Stimulated activated CD8-positive, alpha-beta memory T cell treated with anti-CD3 and anti-CD28 coated beads, Interleukin-7, amount 100 ng/mL, for 1 hour (primary cell): ENCODE measurements at places on chromosomes 13 and 19.

DNA sequence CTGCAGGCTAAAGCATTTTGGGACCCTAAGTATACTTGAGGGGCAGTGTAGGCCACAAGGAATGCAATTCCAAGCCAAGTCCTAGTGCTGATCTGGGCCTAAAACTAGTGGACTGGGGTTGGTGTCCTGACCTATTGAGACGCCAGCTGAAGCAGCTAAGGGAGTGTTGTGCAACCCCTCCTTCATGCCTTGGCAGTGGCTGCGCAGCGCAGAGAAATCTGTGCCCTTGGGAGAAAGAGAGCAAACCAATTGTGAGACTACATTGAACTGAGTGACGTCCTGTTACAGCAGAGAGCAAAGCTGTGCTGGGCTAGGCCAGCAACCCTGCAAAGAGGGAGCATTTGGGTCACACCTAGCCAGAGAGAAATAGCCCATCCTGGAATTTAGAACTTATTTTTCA is 2715.0 kb upstream of the PCDH20 start:
- DNase-seq, result no peak

- DNase-seq, result no peak
These were observed 173.9 kb upstream of the UBL3 start for GRCh38 chr13:30024125-30024865.

GRCh38 chr13:100423375-100423774 is 165.2 kb downstream of the GGACT start:
- no peak for DNase-seq

DNA sequence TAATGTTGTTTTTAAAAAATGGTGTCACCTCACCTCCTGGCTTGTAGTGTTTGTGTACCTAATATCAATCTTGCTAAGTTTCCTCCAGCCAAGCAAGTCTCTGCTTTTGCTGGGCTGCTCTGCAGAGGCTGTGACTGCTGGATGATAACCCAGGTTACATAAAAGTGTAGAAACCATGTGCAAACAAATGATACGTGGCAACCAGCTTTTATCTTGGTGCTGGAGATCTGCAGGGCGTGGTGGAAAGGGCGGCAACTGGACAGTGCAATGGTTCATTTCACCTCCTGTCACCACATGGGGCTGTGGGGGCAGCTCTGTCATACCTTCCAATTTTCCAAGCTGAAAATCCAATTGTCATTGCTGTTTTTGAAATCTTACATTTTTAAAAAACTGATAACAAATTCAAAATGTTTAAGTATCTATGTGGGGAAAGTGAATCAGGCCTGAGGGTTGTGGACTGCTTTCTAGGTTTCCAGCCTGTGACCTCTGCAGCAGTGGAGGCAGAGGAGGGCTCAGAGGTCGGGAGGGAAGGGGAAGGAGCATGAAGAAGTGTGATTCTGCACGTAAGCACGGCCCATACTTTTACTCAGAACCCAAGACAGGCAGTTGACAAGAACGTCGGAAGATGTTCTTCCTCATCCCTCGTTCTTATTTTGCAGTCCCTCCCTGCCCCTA is 9.7 kb downstream of the GPR42 start:
- no peak for DNase-seq

GRCh38 chr13:112986946-112987681 is 18.1 kb downstream of the MCF2L start:
- no peak for DNase-seq

- no peak for DNase-seq
These were observed 6.6 kb downstream of the ZNF599 start for GRCh38 chr19:34766386-34766785.

DNA sequence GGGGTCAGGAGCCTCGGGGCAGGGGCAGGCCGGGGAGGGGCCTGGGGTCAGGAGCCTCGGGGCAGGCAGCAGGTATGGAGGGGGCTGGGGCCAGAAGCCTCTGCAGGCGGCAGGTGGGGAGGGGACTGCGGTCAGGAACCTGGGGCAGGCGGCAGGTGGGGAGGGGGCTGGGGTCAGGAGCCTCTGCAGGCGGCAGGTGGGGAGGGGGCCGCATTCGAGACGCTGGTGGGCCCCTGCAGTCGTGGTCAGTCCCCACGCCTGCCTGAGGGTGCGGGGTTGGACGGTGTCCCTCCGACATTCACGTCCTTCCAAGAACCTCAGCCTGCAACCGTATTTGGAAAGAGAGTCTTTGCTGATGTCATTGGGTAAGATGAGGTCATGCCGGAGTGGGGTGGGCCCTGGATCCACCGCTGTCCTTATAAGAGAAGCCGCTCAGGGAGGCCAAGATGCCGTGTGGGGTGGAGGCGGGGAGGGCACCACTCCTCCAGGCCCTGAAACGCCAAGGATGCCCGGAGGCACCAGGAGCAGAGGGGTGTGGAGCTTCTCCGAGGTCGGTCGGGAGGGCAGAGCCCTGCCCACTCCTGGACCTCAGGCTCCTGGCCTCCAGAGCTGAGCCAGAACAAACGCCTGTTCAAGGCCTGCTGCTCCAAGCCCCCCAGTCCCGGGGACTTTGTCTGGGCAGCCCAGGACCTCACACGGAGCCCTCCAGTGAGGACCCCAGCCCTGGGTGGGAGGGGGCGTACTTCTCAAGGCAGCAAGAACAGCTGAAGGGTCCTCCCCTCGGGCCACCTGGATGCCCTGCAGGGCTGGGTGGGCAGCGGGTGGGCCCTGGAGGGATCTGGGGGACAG is 30.1 kb downstream of the PIP5K1C start:
- no peak for DNase-seq

DNA sequence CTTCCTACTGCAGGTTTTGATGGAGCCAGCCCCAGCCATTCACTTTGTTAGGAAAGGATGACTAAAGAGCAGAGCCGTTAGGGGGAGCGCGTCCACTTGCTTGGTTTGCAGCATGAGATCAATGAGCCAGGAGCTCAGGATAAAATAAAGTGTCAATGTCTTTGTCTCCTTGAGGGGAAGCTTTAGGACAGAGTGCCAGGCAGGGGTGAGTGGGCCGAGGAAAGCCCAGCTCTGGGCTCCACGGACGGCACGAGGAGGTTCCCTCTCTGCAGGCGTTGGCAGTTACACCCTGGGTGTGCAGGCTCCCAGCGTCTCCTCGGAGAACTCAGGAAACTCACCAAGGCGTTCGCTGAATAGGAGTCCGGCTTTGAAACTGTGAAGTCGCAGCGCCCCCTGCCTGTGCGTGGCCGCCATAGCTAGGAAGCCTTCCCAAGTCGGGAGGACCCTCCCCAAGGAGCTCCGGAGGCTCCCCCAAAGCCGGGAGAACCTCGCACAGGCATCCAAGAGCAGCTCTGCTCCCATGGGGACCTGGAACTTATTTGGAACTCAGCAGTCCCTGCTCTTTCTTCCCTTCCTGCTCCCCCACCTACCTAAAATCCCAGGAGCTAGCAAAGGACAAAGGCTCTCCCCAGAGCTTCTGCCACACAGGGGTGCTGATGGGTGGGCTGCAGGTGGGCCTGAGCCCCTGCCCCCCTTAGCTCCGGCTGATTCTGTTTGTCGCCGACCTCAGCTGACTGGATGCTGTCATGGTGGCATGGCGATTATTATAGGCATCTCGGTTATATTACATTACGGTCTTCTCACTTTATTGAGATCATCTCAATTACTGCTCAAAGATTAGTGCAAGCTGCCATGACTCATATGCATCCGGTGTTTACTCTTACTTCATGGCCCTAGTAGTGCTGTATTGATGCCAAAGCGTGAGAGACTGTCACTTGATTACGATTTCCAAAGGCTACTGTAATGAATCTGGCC is 34.4 kb downstream of the GSX1 start:
- peak; percentile 52 for DNase-seq

DNA sequence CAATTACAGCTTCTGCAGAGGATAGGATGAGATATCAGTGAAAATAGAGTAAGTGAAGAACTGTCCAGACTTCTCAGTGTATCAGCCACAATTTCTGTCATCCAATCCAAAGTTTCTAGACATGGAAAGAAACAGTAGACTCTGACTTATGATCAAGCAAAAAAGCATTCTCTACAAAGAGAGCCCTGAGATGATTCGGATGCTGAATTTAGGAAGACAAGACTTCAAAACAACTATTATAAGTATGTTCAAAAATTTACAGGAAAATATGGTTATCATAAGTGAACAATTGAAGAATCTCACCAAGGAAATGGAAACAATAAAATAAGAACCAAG is 238.2 kb upstream of the IRS2 start:
- no peak for DNase-seq

DNA sequence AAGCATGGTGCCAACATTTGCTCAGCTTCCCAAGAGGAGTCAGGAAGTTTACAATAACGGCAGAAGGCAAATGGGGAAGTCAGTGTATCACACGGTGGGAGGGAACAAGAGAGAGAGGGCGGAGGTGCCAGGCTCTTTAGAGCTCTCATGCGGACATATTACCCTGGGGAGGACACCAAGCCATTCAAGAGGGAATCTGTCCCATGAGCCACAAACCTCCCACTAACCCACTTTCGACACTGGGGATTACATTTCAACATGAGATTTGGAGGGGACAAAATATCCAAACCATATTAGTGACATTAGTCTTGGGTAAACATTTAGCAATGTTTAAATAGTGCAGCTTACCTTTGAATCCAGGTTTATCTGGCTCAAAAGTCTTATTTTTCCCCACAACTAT is 69.9 kb downstream of the SLAIN1 start:
- DNase-seq, result no peak

GRCh38 chr19:51143486-51143885 is 1.4 kb downstream of the SIGLEC7 start:
- no peak for DNase-seq

DNA sequence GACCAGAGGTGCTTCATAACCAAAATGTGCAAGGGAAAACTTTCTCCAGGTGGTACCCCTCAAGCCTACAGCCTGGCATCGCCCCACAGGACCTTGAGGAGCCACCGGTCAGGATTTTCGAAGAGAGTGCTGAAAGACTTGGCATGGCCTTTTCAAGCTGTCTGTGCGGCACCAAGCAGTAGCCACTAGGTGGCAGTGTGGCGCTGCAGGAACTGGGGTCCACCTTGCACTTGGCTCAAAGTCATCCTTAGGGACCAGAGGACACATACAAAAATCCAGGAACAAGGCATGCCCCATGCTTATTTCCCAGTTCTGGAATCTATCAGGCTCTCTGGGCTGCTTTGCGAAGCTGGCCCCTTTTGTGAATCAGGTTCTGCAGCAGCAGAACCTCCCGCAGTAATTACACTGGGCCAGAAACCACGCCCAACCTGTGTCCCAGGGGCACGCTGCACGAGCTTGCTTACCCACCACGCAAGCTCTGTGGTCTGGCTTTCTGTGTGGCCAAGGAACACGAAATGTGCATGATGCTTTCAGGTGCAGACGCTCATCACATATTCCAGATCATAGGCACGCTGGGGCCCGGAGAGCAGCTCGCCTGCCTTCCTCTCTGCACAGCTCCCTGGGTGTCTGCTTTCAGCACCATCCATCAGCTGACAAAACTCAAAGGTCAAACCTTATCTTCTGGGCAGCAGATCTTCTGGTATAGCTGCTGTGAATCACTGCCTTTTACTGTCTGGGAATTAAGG is 87.2 kb downstream of the SLC7A1 start:
- DNase-seq, result peak; percentile 51

GRCh38 chr19:28469544-28469943 is 743.4 kb downstream of the UQCRFS1 start:
- no peak for DNase-seq

DNA sequence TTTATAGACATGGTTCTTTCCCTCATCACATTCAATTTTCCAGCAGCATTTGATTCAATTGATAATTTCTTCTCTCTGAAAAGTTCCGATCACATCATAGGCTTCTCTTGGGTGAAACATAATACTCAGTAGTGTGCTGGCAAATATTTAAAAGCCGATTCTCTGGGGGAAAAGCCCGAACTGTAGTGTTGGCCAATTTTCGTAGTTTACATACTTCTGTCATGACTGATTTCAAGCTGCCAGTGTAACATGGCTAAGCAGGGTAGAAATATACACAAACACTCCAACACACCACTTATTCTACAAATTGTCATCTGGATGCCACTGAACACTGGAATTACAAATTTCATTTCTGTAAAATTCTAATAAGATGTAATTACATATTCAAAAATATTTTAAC is 56.1 kb upstream of the FREM2 start:
- DNase-seq, result no peak

GRCh38 chr13:52001120-52001731 is 10.0 kb downstream of the ATP7B start:
- no peak for DNase-seq

DNA sequence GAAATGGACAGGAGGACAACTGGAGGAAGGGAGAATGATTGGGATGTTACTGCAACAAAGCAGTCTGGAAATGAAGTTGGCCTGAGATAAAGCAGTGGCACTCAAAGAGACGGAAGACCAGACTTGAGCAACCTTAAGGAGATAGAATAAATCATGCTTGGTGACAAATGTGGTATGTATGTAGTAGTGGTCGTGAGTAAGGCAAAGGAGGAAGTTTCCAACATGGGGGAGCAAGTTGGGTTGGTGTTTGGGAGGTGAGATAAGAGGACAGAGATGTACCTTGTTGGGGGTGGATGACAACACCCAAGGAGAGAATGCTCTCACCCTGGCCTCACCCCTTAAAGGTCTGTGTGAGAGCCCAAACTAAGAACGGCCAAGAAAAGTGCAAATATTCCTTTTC is 420.5 kb downstream of the DIAPH3 start:
- DNase-seq, result no peak

DNA sequence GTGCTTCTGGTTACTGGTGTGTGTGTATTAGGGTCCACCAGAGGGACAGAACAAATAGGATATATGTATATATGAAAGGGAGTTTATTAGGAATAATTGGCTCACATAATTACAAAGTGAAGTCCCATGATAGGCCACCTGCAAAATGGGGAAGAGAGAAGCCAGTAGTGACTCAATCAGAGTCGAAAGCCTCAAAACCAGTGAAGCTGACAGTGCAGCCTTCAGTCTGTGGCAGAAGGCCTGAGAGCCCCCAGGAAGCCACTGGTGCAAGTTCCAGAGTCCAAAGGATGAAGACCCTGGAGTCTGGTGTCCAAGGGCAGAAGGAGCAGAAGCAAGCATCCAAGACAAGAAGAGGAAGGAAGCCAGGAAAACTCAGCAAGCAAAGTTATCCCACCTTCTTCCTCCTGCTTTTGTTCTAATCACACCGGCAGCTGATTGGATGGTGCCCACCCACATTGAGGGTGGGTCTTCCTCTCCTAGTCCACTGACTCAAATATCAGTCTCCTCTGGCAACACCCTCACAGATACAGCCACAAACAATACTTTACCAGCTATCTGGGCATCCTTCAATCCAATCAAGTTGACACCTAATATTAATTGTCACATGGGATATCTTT is 21.7 kb upstream of the SCEL start:
- no peak for DNase-seq

DNA sequence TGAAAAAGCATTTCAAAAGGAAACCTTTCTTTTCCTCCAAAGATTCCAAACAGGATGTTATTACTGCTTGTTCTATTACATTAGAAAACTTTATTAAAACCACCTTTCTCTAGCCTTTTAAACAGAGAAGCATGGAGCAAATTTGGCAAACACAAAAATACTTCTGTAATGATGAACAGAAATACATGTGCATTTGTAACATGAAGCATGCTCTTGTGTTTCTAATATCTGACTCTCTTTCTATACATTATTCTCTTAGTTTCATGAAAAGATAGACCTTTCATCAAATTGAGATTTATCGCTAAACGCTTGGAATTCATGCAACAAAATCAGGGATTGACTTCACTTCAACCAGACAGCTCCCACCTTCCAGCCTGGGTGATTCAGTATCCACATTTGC is 152.8 kb upstream of the IRS2 start:
- DNase-seq, result no peak
